ENCODE measurements at places on chromosomes 7 and 10. TPM values are rescaled to one million over a fixed set of nuclear protein-coding genes. Genes with fewer than 3 reads are reported as not detected.

Gene GSTO1
- 179 TPM for total RNA-seq

Gene NKX2-3
- total RNA-seq: not detected

Gene HABP2
- total RNA-seq: 0.20 TPM

Gene GTF2IRD1
- 34.5 TPM for total RNA-seq

Gene WASHC2A
- 19.2 TPM for total RNA-seq

Gene NUP205
- total RNA-seq: 91.0 TPM

Gene LRRD1
- total RNA-seq: not detected

Gene EGR2
- 2.3 TPM for total RNA-seq
